ENCODE measurements at places on chromosomes 12 and 14. TPM values are rescaled to one million over a fixed set of nuclear protein-coding genes. Genes with fewer than 3 reads are reported as not detected.
A peak's percentile ranks its signal among the peaks of the same experiment; 100 is the strongest.

DNA sequence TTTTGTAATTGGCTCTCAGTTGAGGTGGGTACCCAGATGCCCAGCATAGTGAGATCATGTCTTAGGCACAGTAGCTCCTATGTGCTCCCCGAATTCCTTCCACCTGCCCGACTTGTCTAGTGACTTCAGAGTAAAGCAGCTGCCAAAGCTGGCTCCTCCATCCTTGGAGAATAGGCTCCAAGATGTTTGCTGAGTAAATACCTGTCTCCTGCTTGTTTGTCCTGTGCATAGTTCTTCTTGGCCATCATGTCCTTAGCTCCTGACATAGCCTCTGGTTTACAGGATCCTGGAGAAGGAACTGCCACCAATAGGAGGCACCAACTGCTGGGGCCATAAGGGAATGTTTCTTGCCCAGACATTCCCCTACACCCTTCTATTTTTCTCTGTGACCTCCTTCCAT lies 52.6 kb upstream of the CISTR start:
- DNase-seq, result peak; percentile 32

DNA sequence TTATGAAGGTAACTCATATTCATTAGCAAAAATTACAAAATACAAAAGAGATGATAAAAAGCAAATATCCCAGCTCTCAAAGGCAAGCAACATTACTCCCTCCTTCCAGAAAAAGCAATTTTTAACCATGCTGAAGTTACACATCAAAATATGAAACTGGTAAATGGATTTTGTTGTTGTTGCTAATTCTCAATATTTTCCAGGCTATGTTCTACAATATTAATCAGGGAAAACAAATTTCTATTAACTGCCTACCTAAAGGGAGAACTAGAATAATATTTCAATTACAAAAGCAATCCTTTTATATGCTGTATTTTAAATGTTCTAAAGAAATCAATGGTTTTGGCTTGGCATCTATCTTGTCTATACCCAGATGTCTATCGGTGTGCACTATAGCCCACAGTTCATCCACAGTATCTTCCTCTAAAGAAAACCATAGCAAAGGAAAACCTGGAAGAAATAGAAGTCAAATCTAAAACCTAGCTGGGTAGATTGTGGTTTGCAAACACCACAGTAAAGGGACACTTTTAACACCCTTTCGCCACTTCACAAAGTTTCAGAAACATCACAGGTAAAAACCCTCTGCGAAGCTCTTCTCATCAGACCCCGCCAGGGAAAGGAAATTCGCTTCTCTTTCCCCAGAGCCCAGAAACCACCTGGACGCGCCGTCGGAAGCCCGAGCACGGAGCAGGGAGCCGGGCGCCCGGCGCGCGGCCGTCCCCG lies 32.0 kb downstream of the TC2N start:
- peak; percentile 24 for DNase-seq

DNA sequence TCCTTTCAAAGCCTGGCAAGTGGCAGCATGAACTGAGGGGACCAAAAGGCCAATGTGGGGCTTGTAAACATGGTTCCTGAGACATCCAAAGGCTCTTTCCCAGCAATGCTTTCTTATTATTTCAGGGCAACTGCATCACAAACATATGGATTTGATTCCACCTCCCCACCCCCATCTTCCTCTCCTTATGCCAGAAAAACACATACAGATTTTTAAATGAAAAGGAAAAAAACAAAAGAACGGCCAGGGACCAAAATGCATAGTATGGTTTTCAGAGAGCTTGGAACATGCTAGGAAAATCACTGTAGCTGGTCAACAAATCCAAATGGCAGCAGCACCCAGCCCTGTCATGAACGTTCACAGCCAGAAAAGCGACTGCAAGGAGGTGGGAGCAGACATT lies 167.6 kb downstream of the ANO2 start:
- no peak for DNase-seq

DNA sequence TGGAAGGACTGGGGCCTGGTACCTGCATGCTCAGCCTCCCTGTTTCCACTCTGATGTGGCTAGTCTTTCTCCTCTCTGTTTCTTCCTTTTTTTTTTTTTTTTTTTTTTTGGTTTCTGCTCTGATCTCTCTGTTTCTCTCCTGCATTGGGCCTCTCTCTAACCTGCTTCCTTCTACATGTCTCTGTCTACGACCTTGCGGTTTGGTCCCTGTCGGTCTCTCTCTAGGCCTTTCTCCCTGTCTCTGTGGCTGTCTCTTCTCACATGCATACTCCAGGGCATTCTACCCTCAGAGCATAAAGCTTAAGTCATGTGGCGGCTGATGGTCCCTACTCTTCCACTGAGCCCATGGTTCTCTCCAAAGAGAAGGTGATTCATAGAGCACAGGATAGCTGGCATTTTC lies 1096.6 kb downstream of the BCL11B start:
- DNase-seq, result no peak

DNA sequence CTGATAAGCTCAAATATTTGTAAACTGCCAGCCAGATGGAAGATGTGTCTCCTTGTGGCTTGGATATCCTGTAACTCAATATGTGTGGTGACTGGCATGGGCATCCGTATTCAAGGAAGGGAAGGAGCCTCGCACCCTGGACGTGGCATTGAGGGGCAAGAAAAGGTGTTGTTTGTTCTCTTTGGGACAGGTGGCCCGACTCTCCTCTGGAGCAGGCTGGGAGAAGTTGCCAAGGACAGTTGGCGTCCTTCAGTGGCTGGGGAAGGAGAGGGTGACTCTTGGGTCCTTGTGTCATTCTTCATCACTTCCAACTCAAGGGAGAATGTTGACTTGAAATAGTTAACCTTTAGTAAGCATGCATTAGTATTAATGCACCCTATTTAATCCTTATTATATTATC lies 39.6 kb downstream of the CACNA1C start:
- no peak for DNase-seq

DNA sequence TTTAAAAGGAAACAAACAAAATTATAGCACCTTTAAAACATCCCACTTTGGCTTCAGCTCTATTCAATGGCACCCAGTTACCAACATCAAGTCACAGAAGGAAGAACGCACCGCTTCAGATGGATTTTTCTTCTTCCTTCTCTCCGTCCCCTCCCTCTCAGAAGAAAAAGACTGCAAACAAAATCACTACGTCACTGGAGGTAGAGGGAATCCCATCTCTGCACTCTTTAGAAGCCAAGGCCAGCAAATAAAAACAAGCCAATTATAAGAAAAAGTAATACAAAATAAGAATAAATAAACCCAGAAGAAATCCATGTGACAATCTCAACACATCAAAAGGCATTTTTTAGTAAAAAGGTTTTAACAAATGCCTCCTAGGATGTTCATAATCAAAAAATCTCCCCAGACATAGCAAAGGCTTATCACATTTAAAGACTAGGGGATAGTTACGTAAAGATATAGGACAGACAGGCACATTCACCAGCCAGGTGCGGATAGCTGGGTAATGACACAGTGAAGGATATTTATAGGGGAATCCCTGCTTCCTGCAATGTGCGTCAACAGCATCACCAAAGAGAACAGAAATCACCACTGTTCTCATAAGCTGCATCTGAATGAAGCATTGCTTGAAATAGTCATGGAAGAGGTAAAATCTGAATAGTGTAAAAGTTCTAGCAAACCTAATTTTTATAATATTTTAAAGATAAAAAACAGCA lies 89.4 kb downstream of the R3HDM2 start:
- DNase-seq, result peak; percentile 34

- DNase-seq, result peak; percentile 8
These were observed 98.5 kb upstream of the TMPO start for GRCh38 chr12:98416845-98417244.

DNA sequence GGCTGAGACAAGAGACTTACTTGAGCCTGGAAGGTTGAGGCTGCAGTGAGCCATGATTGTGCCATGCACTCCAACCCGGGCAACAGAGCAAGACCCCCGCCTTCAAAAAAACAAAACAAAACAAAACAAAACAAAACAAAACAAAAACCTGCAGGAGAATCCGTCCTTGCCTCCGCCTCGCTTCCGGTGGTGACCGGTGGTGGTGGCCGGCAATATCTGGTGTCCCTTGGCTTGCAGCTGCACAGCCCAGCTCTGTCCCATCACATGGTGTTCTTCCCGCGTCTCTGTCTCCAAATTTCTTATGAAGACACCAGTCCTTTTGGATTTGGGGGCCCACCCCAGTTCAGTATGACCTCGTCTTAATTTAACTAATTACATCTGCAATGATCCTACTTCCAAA lies 10.0 kb downstream of the SMIM41 start:
- DNase-seq, result no peak

GRCh38 chr12:64791036-64791435 lies 31.8 kb upstream of the GNS start:
- DNase-seq, result no peak

- DNase-seq, result peak; percentile 88
These were observed 3.3 kb downstream of the FLRT2 start for GRCh38 chr14:85533023-85533860.

DNA sequence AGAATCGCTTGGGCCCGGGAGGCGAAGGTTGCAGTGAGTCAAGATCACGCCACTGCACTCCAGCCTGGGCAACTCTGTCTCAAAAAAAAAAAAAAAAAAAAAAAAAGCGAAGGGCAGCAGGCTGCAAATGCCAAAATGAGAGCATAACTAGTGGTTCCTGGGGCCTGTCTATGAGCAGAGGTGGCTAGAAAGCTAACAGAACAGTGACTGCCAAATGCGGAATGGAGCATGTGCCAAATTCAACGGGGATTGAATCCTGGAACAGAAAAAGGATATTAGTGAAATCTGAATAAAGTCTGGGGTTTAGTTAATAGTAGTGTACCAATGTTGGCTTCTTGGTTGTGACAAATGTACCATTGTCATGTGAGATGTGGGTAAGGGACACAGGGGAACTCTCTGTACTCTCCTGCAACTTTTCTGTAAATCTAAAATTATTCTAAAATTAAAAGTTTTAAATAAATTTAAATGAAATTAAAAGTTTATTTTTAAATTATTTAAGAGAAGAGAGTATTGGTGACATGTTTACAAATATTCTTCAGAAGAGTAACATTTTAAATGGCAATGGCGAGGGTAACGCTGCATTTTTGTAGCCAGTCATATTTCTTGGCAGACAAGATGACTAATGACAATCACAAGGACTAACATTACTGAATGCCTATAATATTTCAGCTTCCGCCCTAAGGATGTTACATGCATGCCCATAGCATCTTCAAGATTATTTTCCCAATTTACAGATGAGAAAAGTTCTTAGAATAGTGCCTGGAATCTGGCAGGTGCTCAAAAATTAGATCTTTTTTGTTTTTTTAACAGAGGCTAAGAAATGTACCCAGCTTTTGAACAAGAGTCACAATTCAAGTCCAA lies 28.9 kb upstream of the NUDT4 start:
- DNase-seq, result no peak

GRCh38 chr12:480831-481816 lies 21.4 kb downstream of the B4GALNT3 start:
- no peak for DNase-seq

DNA sequence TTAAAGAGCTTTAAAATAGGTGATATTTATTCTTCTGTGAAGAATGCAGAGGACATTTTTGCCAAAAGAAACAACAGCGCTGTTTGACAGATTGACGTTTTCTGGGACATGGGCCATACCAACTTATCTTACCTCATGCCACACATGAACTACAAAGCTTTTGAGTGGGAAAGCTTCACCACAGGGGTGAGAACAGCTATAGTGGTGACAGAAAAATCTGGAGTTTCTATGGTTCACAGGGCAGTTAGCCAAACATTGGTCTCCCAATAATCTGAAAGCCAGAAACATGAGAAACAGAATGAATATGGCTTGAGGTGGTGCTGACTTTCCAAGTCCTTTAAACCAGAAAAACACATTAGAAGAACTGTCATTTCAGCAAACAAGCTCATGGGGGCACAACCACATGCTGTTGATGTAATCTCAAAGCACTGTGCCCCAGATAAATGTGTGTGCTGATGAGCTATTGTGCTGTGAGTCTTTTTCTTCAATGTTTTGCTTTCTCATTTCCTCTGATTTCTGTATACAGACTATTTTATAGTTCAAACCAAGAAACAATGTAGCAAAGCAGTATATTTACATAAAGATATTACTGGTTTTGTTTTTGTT lies 905.4 kb downstream of the SLC16A7 start:
- DNase-seq, result peak; percentile 1

DNA sequence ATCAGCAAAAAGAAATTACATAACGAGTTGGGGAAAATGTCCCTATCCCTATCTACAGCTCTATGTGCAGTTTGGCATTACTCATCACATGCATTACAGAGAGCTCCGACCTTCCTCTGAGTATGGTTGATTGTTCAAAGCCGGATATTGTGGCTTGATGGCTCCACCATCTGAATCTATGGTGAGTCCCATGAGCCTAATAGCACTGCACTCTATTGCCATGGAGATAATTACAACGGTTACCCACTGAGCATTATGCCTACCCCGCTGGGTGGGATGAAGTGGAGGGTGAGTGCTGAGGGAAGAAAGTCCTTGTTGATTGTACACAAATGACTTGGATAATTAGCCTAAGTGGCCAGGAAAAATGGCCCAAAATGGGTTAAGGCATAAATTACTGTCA lies 800.5 kb downstream of the NRXN3 start:
- DNase-seq, result no peak

DNA sequence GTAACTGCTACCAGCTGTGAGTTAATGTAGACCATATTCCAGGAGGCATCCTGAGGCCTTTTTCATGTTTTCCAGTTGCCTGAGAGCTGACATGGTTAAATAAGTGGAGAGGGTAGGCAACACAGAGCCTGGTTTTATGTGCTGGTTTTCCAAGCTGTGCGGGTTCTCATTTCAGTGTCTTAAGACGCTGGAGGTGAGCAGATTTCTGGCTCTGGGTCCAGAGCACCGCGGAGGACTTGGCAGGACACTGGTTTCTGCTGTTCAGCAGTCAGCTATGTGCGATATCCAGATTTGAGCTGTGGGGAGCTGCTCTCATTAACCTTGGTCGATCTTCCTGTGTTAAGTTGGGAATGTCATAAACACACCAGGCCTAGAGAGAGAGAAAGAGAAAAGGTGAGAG lies 680.8 kb downstream of the BCL11B start:
- DNase-seq, result no peak

GRCh38 chr12:120847814-120848213 lies 56.3 kb downstream of the SPPL3 start:
- DNase-seq, result no peak

DNA sequence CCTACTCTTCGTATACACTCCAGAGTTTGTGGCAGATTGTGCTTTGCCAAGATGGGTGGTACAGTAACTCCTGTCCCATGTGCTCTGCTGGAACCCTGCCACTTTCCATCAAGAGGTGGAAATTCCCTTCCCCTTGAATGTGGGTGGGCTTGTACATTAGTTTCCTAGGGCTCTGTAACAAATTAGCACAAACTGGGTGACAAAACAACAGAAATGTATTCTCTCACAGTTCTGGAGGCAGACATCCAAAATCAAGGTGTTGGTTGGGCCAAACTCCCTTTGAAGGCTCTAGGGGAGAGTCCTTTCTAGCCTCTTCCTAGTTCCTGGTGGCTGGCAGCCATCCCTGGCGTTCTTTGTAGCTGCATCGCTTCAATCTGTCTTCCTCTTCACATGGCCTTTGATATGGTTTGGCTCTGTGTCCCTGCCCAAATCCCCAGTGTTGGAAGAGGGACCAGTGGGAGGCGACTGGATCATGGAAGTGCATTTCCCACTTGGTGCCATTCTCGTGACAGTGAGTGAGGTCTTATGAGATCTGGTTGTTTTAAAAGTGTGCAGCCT lies 117.5 kb downstream of the VRK1 start:
- DNase-seq, result no peak

MYF6 gene
- total RNA-seq, result not detected

KRT79 gene
- not detected for total RNA-seq

RIPK3 gene
- 0.61 TPM for total RNA-seq

AQP6 gene
- not detected for total RNA-seq

LGMN gene
- 28.8 TPM for total RNA-seq

GPR68 gene
- not detected for total RNA-seq

CCER1 gene
- not detected for total RNA-seq

Measured in mammary epithelial cell (primary cell).